ENCODE measurements at places on chromosomes 2 and 18.

DNA sequence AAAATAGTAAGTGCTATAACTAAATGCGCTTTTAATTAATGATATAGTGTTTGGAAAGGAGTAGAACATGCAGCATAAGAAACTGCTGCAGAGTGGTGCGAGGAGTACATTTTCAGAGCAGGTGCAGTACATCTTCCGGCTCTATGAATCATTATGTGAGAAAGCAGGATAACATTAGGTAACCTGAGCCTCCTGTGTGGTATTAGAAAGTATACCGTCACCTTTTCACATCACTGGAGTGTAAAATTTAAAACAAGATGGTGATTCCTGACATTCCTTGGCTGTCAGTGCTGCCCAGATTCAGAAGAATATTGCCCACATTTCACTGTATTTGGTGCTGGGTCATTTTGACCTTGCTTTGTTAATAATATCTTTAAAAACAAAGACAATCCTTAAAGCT lies 7.8 kb upstream of the DYNC2LI1 start:
- DNase-seq: no peak

- no peak for DNase-seq
These were observed 48.9 kb upstream of the COBLL1 start for GRCh38 chr2:164890544-164890943.

DNA sequence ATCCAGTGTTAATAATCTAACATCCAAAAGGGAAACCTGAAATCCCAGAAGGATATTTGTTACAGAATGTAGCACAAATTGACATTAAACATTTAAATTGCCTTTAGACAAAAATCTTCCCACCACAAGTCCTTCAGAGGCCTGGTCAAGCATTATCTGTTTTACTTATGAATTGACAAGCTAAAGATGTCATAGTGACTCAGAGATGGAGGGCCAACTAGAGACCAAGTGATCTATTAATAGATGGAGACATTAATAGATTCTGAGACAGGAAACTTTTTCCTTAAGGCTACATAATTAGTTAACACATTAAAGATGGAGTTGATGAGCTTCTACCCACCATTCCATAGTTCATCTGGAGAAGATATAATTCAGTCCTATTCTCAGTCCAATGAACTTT lies 526.2 kb downstream of the IRS1 start:
- DNase-seq: no peak

- DNase-seq: no peak
These were observed 41.0 kb downstream of the PIK3C3 start for GRCh38 chr18:41996020-41996419.

DNA sequence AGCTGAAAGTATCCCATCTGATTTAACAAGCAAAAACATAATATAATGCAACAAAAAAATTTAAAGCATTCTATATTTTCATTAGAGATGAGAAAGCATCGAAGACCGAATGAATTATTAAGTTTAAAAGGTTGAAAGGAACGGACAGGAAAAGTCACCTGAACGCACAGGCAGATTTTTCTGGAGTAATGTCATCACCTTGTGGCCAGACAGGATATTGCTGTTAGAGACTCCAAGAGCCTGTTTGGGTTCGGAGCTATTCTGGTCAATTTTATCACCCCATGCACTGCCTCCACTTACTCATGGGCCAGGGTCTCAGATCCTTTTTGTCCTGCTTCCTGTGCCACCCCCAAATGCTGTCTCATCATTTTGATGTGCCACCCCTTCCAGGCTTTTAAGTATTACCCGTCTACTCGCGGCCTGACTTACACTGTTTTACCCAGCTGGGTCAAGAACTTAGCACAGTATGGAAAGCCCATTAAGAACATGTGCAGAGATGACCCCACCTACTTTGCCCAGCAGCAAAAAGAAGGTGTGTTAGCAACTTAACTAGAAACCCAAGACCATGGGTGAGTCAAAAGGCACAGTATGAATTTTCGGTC lies 27.3 kb downstream of the GKN2 start:
- DNase-seq: peak; percentile 28

All from GM12891 (cell line).